ENCODE measurements at places on chromosomes 12 and 14. TPM values are rescaled to one million over a fixed set of nuclear protein-coding genes. Genes with fewer than 3 reads are reported as not detected.

DNA sequence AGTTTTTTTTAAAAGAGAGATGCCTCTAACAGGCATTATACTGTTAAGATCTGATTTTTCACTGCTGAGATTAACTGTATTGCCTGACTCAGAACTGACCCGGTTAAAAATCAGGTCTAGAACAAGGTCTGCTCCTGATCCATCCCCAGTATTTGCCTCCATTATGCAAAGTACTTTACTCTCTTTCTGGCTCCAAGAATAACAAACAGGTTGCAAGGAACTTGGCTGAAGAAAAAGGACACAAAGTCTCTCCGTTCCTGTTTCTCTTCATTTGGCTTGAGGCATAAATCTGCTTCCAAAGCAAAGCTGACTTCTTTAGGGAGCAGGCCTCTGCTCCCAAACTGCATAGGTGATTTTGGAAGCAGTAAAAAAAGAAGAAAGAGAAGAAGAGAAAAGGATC, 199.3 kb upstream of the PDZRN4 start:
- no peak for DNase-seq

GRCh38 chr12:34392741-34393085, 370.4 kb downstream of the ALG10 start:
- no peak for DNase-seq

- no peak for DNase-seq
Observed at GRCh38 chr12:25629341-25629740, 76.3 kb upstream of the LMNTD1 start.

Gene NPFF
- not detected for total RNA-seq

GRCh38 chr12:103313894-103314293, 181.9 kb downstream of the C12orf42 start:
- no peak for DNase-seq

GRCh38 chr12:88934163-88934747, 354.0 kb upstream of the KITLG start:
- peak; percentile 80 for DNase-seq

- DNase-seq: no peak
Observed at GRCh38 chr12:108565146-108565545, 2.8 kb downstream of the ISCU start.

DNA sequence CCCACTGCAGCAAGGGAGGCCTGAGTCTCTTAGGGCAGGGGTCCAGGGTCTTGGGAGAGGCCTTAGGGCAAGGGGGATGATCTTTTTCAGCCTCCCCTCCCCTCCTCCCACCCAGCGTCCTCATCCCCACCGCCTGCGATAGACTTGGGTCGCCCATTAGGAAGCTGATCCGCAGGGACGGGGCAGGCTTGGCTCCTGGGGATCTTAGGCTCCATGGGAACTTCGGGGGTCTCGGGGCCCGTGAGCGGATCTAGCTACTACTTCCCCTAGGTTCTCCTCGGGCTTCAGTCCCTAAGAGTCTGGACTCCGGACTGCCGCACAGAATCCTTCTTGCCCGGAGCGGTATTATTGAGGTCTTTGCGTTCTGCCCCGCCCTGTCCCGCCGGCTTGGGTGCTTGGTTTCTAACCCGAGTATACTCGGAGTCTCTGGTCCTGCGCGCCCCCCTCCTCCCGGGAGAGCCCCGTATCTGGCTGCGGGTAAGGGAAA, 2.2 kb upstream of the PTHLH start:
- DNase-seq: no peak

DNA sequence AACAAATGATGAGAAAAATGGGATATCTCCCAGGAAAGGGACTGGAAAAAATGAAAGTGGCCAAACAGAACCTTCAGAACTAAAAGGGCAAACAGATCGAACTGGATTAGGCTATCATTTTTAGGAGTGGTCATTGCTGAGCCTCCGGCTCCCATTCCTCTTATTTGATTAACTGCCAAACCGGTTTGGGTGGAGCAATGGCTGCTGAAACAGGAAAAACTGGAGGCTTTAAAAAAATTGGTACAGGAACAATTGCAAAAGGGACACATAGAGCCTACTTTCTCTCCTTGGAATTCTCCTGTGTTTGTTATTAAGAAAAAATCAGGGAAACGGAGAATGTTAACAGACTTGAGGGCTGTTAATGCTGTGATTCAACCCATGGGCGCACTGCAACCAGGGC, 49.7 kb downstream of the TNFAIP2 start:
- no peak for DNase-seq

DNA sequence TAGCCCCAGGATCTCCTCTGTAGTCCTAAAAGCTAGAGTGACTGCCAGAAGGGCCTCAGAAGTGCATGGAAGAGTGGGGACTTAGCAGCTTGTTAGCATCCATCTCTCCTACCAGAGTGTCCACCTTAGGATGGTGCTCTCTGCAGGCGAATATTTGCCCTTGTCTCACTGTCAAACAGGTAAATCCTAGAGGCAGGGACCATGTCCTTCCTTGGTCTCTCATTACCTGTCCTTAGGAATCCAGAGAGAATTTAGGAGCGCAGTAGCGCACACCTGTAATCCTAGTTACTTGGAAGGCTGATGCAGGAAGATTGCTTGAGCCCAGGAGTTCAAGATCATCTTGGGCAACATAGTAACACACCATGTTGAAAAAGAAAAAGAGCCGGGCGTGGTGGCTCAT, 21.4 kb downstream of the AGAP2 start:
- no peak for DNase-seq

Gene LBHD2
- not detected for total RNA-seq

DNA sequence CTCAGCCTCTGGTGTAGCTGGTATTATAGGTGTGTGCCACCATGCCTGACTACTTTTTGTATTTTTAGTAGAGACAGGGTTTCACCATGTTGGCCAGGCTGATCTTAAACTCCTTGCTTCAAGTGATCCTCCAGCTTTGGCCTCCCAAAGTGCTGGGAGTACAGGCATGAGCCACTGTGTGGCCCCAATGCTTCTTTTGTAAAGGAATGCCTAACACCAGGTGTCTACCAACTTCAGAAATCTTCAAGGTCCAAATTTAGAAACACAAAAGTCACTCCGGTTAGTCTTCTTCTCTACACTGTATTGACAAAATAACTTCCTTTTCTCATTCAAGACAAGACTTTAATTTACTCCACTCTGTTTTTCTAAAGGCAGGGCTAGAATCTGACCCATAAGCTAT, 188.7 kb downstream of the PRKD1 start:
- no peak for DNase-seq

- DNase-seq: peak; percentile 7
Observed at GRCh38 chr12:105616971-105617540, 286.6 kb downstream of the C12orf75 start.

- peak; percentile 60 for DNase-seq
Observed at GRCh38 chr14:66069830-66070541, 416.2 kb upstream of the CCDC196 start.

DNA sequence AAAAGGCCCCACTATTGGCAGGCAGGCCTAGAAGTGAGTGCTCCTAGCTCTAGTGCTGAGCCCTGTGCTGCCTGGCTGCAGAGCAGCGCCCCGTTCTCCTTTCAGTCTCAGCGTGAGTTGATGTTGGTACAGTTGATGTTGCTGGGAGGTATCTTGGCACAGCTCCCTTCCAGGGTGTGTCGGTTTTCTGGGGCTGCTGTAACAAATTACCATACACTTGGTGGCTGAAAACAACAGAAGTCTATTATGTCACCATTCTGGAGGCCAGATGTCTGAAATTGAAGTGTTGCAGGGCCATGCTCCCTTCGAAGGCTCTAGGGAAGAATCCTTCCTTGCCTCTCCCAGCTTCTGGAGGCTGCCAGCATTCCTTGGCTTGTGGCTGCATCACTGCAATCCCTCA, 151.4 kb downstream of the TSPAN9 start:
- DNase-seq: no peak

DNA sequence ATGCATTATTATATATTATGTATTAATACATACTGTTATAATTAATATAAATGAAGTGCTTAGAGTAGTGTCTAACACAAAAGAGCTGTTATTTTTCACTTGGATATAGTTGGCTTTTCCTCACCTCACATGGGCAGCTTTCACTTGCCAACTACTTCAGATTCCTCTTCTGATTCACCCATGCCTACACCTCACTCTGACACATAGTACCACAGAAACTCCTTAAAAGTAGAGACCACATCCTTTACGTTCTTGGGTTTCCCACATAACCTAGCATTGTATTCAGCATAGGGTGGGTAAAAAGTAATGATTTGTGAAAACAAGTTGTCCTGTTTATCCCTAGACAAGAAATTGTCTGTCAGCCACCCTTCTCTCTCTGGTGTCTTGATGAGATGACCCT, 61.0 kb downstream of the DIO2 start:
- no peak for DNase-seq

Gene PLA2G1B
- total RNA-seq: not detected

Gene CLEC7A
- total RNA-seq: not detected

- DNase-seq: no peak
Observed at GRCh38 chr12:53805791-53806190, 54.0 kb upstream of the CISTR start.

DNA sequence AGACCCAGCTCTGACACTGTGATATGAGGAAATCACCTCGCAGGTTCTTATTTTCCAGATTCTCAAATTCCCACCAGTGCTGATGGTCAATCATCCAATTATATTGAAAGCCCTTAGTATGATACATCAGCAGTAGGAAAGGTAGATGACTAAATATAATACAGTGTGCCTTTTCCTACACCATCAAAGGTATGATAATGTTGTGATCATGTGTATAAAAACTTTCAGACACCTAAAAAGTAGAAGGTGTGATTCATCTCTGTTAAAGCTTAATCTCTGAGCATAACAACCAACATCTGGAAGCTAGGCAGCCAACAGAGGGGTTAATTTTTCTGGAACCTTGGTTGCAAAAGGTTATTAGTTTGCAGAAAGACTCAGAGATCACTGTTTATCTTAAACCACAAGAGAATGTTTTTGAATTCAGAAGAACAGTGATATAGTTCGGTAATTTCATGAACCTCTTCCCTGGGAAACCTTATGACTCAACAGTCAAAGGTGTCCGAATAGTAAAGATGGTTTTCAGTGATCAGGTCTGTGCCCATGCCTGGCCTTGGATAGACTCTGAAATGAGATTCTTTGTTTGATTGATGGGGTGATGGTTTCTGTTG, 122.5 kb downstream of the ETV6 start:
- DNase-seq: peak; percentile 36

GRCh38 chr14:39452680-39453079, 20.4 kb upstream of the FBXO33 start:
- DNase-seq: no peak

Gene KLRF1
- not detected for total RNA-seq

GRCh38 chr14:22434030-22434429, 155.0 kb downstream of the DAD1 start:
- no peak for DNase-seq

- no peak for DNase-seq
Observed at GRCh38 chr12:24197532-24197931, 248.1 kb upstream of the SOX5 start.

DNA sequence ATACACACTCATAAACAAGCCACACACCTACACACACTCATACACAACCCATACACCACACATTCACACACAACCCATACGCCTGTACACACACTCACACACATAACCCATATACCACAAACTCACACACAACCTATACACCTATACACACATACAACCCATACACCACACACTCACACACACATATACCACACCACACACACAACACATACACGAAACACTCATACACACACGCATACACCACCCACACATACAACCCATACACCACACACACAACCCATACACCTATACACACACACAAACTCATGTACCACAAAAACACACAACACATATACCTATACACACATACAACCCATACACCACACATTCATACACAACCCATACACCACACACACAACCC, 164.3 kb downstream of the TMEM121 start:
- no peak for DNase-seq

GRCh38 chr12:1592444-1593173, 1.8 kb downstream of the FBXL14 start:
- peak; percentile 66 for DNase-seq

DNA sequence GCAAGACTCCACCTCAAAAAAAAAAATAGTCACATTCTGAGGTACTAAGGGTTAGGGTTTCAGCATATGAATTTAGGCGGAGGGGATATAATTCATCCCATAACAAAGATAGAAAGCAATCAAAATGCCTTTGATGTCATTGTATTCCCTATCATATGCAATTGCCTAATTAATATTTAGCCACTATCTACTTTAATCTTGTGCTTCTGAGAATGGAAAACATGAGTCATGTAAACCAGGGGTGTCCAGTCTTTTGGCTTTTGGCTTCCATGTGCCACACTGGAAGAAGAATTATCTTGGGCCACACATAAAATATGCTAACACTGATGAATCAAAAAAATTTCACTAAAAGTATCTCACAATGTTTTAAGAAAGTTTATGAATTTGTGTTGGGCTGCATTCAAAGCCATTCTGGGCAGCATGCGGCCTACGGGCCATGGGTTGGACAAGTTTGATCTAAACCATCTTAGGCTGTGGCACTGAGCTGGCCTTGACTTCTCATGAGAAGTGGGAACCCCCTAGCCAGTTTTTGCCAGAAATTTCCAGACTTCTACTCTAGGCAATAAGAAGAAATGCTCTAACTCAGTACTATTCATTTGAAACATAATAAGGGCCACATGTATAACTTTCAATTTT, 219.8 kb downstream of the PTPRO start:
- DNase-seq: no peak

DNA sequence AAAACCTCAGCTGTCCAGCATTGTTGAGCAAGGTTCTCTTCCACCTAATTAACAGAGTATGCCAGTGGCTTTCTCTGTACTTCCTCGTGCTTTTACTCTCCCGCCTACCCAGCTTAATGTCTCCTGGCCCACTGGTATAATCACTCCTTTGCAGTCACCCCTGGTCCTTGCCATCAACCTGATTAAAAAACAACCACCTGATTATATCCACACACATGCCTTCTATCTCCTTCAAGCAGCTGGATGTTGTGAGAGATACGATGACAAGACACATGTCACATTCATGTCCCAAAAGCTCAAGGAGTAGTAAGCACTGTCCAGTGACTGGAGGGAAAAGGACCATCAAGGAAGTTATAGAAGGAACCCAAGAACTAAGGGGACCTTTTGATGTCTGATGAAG, 241.3 kb upstream of the GRIP1 start:
- no peak for DNase-seq

- no peak for DNase-seq
Observed at GRCh38 chr14:59046746-59047145, 141.7 kb upstream of the DAAM1 start.

DNA sequence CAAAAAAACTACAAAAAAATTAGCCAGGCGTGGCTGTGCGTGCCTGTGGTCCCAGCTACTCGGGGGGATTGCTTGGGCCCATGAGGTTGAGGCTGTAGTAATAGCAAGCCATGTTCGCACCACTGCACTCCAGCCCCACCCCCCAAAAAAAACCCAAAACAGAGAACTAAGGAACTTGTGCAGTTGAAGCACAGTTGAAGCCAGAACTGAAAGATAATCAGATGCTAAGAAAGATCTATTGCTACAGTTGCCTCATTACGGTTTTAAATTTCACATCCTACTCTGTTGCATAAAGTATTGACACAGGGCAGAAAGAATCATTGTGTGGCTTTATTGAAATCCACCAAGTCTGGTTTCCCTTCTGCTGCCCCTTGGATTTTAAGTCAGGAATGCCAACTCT, 3.8 kb downstream of the CS start:
- DNase-seq: no peak

GRCh38 chr12:116076399-116076798, 201.1 kb downstream of the MED13L start:
- no peak for DNase-seq

- peak; percentile 1 for DNase-seq
Observed at GRCh38 chr14:80764496-80764895, 177.0 kb downstream of the CEP128 start.

GRCh38 chr14:98802044-98802443, 470.0 kb downstream of the BCL11B start:
- no peak for DNase-seq

Gene CIROP
- total RNA-seq: not detected

Measured in MCF 10A (cell line).